GM23338 (cell line): ENCODE measurements at places on chromosomes 6 and 20. TPM values are rescaled to one million over a fixed set of nuclear protein-coding genes. Genes with fewer than 3 reads are reported as not detected.

PIGT gene
- 55.5 and 63.1 TPM in 2 replicates for total RNA-seq

ULBP3 gene
- 3.3 and 4.2 TPM in 2 replicates for total RNA-seq

DNA sequence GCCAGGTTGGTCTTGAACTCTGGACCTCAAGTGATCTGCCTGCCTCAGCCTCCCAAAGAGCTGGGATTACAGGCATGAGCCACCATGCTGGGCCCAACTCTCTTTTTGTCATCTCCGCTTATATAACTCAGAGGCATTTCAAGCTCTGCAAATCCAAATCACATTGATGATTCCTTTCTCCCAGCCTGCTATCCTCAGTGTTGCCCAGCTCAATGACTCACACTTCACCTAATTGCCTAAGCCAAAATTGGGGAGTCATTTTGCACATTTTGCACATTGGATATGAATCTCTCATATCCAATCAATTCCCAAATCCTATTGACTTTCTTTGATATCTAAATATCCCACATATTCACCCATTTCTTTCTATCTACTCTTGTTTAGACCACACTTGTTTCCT, 3.9 kb downstream of the UTRN start:
- no peak overlapping the region for H3K4me3 ChIP-seq
- H3K4me1 ChIP-seq: peaks cover 10% of the 10 kb centered on the region
- no peak overlapping the region for H3K27ac ChIP-seq
- H3K36me3 ChIP-seq: no peaks in the 10 kb centered on the region
- H3K27me3 ChIP-seq: peaks cover 24% of the 10 kb centered on the region

DNA sequence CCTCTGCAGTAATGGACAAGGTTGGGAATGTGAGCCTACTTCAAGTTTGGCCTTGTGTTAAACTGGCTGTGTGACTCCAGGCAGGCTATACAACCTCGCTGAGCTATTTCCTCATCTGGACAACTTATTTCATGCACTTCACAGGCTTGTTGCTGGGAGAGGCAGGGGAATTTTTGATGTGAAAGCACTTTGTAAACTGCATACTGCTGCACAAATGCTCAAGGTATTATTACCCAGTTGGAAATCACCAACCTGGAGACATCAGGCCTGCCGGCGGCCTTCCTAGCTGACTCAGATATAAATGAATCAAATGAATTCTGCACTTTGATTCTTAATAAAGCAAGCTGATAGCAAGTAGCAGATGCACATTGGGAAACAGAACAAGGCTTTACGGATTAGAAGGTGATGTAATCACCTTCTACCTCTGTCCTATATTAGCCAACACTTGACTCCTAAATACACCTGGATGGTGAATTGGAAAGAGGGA, 10.1 kb downstream of the JARID2 start:
- H3K27ac ChIP-seq: no peak overlapping the region
- DNase-seq: no peak
- H3K36me3 ChIP-seq: no peaks in the 10 kb centered on the region; the same call in none of the 2 replicates
- no peaks in the 10 kb centered on the region for H3K27me3 ChIP-seq

- no peaks in the 10 kb centered on the region for H3K4me1 ChIP-seq
- no peak for DNase-seq
- no peak overlapping the region for H3K27ac ChIP-seq
Measured at GRCh38 chr6:99110029-99110428, 162.3 kb upstream of the FBXL4 start.
